ENCODE measurements at places on chromosomes 4 and X.

DNA sequence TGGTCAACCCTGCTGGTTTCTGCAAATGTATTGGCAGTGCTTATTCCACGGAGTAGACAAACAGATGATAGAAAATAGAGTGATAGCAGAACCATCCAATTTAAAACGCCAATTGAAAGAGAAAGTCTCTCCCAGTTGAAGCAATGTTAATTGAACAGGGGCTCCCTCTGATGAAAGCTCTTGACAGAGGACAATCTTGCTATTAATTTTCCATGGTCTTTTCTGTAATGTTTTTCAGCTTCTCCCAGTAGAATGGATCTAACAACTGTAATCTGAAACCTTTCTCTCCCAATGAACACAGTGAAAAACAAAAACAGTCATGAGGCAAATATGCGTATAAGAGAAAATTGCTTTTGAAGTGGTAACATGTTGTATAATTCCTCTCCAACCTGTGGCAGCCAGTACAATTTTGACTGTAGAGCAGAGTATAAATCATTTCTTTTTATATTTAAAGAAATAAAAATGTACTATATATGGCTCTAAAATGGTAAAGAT, 225.1 kb upstream of the GALNTL6 start:
- DNase-seq: no peak

- DNase-seq: no peak
Observed at GRCh38 chrX:9700555-9700954, 65.1 kb downstream of the GPR143 start.

DNA sequence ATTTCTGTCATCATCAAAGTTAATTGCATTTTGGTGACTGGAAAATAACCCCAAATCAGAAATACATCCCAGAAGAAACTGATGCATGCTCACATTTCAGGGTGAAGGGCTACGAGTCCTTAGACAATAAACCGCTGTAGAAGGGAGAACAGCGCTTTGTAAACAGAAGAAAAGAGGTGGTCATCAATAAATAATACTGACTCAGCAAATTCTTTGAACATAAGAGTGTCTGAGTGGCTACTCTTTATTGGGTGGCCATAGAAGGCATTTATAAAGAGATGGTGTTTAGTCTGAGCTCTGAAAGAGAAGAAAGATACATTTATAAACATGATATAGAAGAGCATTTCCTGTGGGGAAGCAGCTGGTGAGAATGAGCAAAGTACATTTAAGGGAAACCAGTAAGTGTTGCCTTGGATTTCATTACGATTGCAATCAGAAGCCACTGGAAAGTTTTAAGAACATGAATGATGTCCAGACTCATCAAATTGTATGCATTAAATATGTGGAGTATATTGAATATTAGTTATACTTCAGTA, 246.9 kb upstream of the GIMD1 start:
- no peak for DNase-seq

DNA sequence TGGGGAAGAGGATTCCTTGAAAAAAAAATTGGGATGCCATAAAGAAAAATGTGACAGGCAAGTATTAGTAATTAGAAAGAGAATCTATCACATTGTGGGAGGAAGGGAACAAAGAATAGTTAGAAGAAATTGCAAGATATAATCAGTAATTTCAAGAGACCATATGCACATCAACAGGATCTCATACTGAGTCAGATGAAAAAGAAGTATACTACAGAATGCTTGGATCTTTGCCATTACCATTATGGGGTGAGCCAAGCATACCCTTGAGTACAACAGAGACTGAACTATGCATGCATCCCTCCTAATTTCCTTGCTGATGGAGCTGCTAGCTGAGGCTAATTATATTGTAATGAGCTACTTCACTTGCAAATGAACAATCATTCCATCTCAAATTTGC, 287.6 kb downstream of the PAPSS1 start:
- no peak for DNase-seq

GRCh38 chrX:10050481-10050880, 83.3 kb downstream of the CLDN34 start:
- peak; percentile 22 for DNase-seq

DNA sequence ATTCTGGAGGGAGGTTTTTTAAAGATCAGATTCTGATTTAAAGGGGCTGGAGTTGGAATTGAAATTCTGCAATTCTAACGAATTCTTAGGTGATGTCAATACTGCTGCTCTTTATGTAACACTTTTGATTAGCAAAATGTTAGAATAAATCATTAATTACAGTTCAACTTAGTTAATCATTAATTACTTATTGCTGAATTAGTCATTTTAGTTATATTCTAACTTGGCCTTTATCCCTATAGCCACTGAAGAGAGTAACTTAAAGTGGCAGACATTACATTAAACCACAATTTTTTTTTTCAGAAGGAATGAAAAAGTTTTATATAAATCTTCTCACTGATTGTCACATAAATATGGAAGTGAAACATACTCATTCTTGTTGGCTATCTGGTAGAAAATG, 206.6 kb upstream of the ITM2A start:
- no peak for DNase-seq

- no peak for DNase-seq
Observed at GRCh38 chrX:41822892-41823291, 98.9 kb downstream of the GPR82 start.

DNA sequence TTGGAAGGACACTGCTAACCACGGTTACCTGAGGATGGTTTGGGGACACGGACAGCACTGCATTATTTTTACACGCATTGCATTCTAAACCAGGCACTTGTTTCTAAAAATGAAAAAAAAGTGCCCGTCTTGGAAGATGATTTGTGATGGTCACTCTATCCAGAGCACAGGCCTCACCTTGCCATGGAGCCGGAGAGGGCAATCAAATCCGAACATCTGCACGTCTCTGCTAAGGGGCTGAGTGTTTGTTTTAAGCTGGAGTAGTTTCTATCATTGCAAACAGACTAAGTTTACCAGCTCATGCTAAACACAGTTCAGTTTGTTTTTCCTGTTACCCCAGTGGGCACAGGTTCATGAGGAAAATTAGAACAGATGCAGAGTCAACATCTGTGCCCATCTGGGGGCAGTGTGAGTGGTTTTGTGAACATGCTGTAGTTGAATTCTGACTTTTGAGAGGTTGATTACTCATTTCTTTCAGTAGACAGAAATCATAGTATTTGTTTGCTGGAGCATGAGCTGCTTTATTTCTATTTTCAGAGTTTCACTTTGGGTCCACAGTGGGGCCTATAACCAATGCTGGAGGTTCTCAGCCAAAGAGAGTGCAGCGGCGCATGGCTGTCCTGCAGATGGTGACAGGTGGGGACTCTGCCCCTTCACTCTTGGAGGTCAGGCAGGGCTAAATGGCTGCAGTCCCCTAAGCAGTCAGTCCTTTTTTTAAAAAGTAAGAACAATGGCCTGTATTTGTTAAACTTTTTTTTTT, 65.4 kb upstream of the ENPP6 start:
- DNase-seq: no peak

GRCh38 chrX:96182366-96182765, 502.3 kb upstream of the DIAPH2 start:
- DNase-seq: no peak

- no peak for DNase-seq
Observed at GRCh38 chr4:156931267-156931666, 40.3 kb downstream of the PDGFC start.

DNA sequence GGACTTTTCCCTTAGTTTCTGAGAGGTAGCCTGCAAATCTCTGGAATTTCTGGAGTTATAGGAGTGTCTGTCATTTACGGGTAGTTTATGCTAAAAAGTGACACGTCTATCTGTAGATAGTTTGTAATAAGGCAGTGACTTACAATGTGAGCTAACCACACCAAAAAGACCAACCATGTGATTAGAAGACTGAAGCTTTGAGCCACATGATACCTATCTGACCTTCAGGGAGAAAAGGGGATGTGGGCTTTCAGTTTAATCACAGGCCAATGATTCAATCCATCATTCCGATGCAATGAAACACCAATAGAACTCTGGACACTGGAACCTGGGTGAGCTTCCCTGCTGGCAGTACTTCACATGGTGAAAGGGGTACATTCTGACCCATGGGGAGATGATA, 254.6 kb upstream of the GK2 start:
- DNase-seq: no peak

DNA sequence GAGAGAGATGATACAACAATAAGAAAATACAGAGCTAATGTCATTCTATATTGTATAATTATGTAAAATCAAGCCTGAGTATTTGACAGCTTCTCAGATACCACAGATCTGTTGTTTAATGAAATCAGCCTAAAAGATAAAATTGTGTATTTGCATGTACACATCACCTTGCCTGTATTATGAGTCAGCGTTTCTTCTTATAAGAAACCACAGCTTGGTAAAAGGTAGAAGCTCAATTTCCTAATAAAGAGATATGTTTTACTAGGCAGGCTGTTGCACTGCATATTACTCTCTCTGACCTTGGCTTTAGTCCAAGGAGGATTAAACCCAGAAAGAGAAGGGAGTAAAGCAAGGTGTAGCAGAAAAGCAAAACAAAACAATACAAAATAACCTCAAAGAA, 121.3 kb downstream of the PPARGC1A start:
- DNase-seq: no peak

- DNase-seq: no peak
Observed at GRCh38 chrX:139842326-139843185, 90.3 kb downstream of the ATP11C start.

DNA sequence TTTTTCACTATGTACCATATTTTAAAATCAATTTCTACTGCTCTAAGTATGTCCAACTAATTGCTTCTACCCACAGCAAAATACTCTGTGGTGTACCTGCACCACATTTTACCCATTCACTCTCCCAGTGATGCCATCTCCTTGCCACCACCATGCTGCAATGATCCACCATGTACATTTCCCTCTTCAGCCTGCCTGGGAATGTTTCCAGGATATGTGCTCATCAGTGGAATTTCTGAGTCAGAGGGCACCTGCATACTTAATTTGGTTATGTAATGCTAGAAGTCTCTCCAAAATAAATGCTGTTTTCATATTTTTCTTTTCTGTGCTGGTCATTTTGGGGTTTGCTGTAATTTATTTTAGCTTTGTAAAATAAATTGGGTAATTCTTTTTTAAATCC, 33.2 kb upstream of the OCIAD2 start:
- no peak for DNase-seq

GRCh38 chr4:143345356-143345755, 8.7 kb downstream of the GAB1 start:
- DNase-seq: no peak

GRCh38 chrX:9676738-9677097, 88.9 kb downstream of the GPR143 start:
- no peak for DNase-seq

- no peak for DNase-seq
Observed at GRCh38 chr4:157779081-157779480, 393.7 kb downstream of the GASK1B start.

GRCh38 chrX:130347321-130347720, 7.6 kb downstream of the SLC25A14 start:
- no peak for DNase-seq

DNA sequence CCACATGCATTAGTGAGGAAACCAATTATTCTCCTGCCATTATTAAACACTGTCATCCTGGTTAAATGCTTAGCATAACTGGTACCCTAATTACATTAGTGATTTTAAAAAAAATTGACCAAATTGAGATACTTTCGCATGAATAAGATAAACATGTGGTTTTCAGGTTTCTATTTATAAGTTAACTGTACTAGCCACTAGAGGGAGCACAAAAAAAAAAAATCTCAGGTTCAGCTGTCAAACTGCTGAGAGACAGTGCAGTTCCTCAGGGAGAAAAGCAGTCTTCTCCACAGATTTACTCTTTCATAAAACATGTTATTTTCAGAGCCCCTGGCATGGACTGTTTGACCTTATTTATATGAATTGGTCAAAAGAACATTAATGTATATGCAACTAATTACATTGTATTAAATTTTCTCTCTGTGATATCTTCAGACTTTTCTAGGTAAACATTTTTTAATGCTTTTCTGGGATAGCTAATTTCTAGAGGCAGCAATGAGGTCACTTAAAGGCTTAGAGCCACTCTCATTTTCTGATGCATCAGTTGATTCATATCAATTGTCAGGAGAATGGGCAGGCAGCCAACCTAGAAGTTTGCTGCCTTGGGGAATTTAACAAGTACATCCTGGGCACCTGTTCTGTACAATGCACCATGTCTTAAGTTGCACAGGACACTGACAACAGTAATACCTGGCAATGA, 167.5 kb downstream of the CDS1 start:
- DNase-seq: no peak

- DNase-seq: no peak
Observed at GRCh38 chr4:21769404-21770147, 179.0 kb downstream of the KCNIP4 start.

GRCh38 chr4:27908356-27908755, 1047.7 kb downstream of the STIM2 start:
- DNase-seq: no peak

DNA sequence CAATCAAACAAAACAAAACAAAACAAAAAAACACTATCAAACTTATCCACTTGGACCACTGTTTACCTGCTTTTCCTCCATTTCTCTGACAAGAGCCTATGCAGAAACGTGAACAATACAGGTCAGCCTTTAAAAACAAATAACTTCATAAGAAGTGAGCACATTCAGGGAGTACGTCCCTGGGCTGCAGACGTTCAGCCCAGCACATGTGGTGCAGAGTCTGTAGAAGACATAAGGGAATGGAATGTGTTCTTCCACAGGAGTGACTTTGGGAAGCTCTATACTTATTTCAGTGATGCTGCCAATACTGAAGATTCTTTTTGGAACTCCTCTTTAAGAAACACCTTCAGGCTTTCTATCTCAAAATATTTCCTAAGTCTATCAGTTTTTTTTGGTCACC, 120.6 kb downstream of the SPRY1 start:
- no peak for DNase-seq

DNA sequence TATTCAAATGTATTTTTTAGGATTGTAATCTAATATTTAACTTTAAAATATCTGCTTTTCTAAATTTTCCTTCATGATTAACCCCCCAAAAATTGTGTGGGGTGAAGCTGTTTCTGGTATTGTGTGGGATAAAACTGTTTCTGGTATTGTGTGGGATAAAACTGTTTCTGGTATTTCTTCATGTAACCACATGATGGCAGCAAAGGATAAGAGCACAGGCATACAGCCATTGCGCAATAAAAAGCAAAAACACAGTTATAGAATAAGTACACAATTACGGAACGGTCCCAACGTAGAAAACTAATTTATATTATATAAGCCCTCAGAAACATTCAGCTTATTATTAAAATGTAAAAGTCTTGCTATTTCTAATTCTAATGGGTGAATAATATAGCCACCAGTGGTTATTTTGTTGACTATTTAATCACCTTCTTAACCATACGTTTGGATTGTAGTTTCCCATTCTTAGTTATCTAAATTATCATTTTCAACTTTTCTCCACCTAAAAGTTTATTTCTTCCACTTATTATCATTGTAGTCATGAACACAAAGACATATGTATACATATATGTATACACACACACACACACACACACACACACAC, 333.9 kb upstream of the FSTL5 start:
- no peak for DNase-seq

DNA sequence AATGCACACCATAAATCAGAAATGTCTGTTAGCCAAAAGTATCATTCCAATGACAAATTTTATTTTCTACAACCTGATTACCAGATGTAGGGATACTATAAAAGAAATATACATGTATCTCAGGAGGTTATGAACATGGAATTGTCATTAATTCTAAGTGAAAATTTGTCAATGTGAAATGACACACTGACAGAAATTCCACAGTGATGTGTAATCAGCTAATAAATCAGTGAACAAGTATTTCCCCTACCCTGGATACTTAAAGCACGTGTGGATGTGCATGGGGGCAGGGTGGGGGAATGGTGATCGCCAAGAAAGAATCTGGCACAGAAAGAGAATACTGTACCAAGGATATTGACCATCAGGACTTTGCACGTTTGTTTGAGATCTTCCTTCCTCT, 123.6 kb downstream of the SH3RF1 start:
- DNase-seq: no peak

- no peak for DNase-seq
Observed at GRCh38 chr4:138460477-138461414, 218.6 kb upstream of the SLC7A11 start.
